Liver (tissue), 10 donors: ENCODE measurements at places on chromosomes 7 and 10.

- DNase-seq: peak; percentile 70
Measured at GRCh38 chr7:77696643-77697534, 630 bp downstream of the RSBN1L start.

DNA sequence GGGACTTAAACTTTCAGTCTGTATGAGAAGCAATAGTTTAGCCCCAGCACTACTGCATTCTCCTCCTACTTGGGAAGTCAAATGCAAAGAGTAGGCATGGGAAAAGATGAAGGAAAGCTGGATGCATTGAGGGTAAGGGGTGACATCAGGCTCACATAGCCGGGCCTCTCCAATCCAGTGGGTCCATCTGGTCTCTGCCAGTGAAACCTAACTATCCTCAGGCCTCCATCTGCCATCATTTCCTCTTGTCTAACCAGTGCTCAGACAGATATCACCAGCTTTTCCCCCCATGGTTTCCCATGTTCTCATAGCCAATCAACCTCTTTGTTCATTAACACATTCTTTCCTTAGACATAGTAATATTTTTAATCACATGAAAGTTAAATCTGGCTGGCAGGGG lies 118.3 kb downstream of the DGKI start:
- DNase-seq: no peak

GRCh38 chr7:124996778-124997177 lies 67.2 kb upstream of the POT1 start:
- no peak for DNase-seq

DNA sequence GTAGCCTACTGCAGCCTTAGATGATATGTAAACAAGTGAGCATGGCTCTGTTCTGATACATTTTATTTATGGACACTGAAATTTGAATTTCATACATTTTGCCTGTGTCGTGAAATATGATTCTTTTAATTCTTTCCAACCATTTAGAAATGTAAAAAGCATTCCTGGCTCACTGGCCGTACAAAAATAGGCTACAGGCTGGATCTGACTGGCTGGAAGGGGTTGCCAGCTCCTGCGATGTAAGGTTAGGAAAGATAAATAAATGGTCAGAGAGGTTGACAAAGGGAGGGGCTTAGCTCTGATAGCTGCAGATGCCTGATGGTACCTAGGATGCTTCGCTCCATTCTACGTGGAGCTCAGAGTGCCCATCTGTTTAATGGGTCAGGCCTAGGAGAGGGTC lies 3.4 kb downstream of the ADCYAP1R1 start:
- no peak for DNase-seq

- no peak for DNase-seq
Measured at GRCh38 chr10:87760195-87760905, 57.7 kb downstream of the ATAD1 start.

- DNase-seq: no peak
Measured at GRCh38 chr7:67732898-67733297, 736.3 kb downstream of the TYW1 start.

GRCh38 chr7:87411186-87411585 lies 64.3 kb downstream of the ABCB4 start:
- DNase-seq: no peak

DNA sequence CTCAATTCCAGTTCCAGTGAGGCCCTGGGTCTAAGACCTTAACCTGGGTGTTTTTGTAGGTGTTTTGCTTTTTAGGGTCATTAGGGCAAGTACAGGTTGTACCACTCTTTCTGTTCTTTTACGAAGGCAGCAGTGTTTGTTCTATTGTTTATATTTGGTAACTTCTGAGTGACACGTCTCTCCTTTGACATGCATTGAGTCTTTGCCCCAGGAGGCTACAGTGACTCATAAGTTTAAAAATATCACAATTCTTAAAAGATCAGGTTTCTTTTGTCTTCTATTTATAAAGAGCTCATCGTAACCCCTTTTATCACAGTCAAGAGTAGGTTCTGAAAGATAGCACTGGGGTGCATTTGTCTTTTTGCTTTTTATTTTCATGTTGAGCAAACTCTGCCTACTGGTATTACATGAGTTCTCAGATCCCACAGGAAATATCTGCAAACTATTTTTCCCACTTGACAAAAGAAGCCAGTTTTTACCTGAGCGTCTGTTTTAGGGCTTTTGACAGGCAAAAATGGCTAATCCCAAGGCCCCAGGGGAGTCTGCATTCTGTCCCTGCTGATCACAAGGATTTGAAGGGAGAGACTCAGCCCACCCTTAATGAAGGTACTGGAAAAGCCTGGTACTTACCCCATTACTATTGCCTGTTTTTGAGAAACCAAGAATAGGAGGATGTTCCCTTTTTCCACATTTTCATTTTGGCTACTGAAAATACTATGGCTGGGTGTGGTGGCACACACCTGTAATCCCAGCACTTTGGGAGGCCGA lies 7.9 kb downstream of the NUDT13 start:
- no peak for DNase-seq

- no peak for DNase-seq
Measured at GRCh38 chr10:15624401-15625196, 95.1 kb downstream of the ITGA8 start.

DNA sequence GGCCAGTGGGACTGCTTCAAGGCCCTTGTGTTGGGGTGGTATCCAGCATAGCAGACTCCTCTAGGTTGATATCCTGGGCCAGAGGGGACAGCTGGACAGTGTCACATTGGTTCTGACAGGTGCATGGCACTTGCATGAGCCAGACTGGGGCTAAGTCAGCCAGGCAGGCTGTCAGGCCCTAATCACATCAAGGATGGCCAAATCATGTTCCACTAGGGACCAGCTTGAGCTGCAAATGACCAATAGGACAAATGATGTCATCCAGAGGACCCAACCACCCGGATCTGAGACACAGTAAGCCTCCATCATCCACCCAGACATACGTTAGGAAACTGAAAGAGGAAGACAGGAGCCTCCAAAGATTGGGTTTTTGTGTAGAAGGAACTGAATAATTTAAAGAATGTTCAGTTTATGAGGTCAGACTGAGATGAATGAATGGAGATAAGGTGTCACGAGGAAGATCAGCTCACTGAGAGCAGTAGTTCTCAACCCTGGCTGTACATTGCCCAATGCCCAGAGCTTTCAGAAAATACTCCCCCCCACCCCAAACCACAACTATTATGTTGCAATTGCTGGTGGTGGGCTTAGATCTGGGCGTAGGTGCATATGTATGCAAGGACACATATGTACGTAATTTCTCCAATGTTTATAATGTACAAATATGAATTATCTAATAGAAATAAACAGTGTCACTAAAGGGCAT lies 75.2 kb upstream of the INHBA start:
- no peak for DNase-seq

DNA sequence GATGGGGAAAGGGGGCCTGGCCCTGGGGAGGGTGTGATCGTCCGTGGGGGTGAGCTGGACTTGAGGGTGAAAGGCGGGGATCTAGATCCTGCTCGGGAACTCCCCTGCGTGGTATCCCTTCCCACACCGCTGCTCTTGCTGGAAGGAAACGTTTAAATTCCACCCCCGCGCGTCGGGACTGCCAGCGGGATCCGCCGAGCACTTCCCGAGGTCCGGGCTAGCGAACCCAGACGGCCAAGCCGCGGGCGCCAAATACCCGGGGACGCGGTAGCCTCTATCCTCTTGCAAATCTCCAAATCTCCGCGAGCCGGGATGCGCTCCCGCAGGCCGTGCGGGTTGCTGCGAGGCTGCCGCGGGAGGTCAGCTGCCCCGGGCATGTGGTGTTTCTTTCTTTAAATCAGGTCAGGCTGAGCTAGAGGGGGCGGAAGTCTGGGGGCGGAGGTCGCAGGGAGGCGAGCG lies 904 bp downstream of the NPTX2 start:
- DNase-seq: no peak

GRCh38 chr7:88150033-88150432 lies 69.8 kb downstream of the SRI start:
- no peak for DNase-seq

GRCh38 chr10:31908157-31908556 lies 20.5 kb downstream of the ARHGAP12 start:
- no peak for DNase-seq

GRCh38 chr7:52917982-52918578 lies 117.4 kb upstream of the POM121L12 start:
- no peak for DNase-seq

- no peak for DNase-seq
Measured at GRCh38 chr7:39971924-39972323, 21.9 kb downstream of the CDK13 start.

GRCh38 chr7:25424113-25424512 lies 195.8 kb upstream of the NPVF start:
- DNase-seq: no peak

- DNase-seq: no peak
Measured at GRCh38 chr7:91633013-91633441, 247.5 kb downstream of the MTERF1 start.

GRCh38 chr10:100075426-100076220 lies 6.0 kb downstream of the CPN1 start:
- DNase-seq: no peak

GRCh38 chr10:127964621-127965020 lies 57.7 kb downstream of the PTPRE start:
- DNase-seq: no peak

GRCh38 chr7:157096286-157097055 lies 42.3 kb upstream of the UBE3C start:
- no peak for DNase-seq

DNA sequence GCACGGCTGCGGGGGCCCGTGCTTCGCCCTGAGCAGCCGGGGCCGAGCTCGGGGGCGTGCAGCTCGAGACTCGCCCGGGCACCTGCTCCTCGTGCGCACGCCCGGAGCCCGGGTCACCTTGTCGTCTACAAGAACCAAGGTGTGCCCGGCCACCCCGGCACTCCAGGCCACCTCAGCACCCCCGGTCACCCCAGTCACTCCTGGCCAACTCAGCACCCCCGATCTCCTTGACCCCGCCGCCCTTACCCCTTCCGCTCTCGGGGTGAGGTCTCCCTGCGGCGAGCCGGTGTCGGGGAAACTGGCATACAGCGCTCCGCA lies 268 bp upstream of the IGFBP3 start:
- no peak for DNase-seq

- DNase-seq: no peak
Measured at GRCh38 chr7:35900651-35901050, 99.8 kb downstream of the SEPTIN7 start.

DNA sequence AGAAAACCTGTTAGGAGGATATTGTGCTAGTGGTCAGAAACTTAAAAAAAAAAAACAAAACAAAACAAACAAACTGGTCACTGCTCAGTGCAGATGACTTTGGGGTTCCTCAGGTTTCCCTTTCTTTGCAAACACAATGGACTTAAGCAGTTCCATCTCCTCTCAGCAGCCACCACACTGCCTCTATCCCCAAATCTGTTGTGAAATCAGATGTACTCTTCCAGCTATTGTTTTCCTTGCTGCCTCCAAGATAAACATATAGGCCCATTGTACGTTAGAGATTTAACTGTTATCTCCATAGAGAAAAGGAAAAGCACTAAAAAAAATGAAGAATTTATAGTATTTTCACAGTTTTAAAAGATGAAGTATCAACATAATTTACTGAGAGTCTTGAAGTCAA lies 147.1 kb downstream of the MPP7 start:
- DNase-seq: no peak

GRCh38 chr10:30758338-30758737 lies 128.8 kb upstream of the LYZL2 start:
- DNase-seq: no peak

DNA sequence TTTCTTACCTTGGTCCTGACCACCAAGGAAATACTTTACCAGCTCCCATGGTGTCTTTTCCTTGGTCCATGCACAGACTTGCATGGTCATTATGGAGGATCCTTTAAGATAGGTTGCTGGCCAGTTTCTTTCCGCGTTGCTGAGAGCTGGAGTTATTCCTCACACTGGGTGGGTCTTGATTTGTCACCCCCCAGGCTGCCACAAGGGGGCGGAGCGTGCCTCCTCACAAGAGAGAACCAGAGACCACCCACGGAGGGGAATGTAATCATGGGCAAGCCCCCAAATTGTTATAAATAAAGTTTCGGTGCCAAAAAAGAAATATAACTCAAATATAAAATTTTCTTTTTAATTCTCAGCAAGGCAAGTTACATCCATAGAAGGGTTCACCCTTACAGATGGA lies 10.5 kb upstream of the TRIM24 start:
- DNase-seq: peak; percentile 45

GRCh38 chr10:31757831-31758230 lies 170.8 kb downstream of the ARHGAP12 start:
- DNase-seq: no peak

DNA sequence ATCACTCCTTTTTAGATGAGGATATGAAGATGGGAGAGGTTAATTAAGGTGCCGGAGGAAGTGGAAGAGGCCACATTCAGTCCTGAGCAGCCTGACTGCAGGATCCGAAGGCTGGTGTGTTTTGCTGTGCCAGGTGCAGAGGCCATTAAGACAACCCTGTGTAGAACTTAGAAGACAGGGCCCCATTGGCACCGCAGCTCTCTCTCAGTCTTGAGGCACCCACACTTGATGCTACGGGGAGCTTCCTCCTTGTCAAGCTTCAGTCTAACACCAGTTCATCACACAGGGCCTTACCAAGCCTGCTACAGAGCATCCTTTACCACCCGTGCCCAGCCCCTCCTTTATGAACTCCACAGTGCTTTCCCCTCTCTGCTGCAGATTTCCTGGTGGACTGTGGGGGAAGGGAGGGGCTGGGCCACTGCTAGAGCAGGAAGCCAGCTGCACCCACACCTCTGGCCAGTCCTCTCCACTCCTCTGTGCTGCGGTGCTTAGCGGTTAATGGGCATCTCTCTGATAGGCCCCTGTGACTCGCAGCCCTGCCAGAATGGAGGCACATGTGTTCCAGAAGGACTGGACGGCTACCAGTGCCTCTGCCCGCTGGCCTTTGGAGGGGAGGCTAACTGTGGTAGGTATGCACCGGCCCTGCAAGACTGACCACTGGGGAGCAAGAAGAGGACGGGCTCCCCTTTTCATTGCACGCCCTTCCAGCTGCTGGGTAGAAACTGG lies 45.5 kb downstream of the VWA2 start:
- DNase-seq: no peak

DNA sequence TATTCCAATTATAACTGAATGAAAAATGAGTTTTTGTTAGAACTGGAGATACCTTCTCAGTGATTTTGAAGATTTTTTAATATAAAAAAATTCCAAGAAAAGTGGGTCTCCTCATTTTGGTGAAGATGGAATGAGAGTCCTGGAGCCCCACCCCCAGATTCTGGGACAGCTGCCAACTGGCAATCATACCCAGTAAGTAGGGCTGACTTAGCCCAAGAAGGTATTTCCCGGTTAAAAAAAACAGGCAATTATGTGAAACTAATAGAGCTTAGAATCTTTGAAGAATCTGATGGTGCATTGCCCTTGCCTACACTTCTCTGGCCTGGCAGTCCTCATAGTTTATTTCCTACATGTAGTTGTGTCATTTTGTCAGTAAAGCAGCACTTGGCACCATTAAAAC lies 52.8 kb upstream of the VWDE start:
- no peak for DNase-seq

- no peak for DNase-seq
Measured at GRCh38 chr7:6316226-6316625, 43.8 kb upstream of the CYTH3 start.

DNA sequence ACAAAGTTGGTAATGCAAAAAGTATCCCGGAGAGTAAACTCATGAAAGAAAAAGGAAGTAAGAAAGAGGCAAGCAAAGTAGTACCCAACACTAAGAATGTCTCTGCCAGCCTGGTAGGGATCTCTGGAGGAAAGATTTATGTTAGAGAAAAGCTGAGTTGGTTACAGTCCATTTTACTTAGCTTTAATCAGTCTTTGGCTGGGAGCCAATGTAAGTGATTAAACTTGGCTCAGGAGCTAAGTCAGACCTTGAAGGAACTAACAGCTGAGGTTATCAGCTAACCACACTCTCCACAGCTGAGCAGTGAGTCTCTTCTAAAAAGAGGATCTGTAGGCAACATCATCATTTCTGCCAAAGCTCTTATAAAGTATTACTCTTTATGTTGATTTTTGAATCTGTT lies 148.0 kb downstream of the ANKRD7 start:
- no peak for DNase-seq
